ENCODE measurements at places on chromosomes 5 and 9.

DNA sequence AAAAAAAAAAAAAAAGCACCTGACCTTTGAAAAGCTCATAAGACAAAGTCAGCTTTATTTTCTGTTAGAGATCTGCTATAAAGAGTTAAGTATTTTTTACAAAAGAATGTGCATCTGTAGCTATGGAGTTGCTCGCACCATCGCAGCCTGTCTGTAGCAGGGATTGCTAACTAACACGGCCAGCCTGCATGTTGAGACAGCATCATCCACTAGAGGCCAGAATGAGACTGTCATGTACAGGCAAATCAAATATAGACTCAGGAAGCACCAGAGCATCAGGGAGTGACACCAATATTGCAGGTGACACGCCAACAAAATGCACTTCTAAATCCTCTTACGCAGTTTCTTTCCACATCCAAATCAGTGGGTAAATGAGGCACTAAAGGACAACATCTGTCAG lies 136.3 kb upstream of the RASEF start:
- DNase-seq, result no peak

DNA sequence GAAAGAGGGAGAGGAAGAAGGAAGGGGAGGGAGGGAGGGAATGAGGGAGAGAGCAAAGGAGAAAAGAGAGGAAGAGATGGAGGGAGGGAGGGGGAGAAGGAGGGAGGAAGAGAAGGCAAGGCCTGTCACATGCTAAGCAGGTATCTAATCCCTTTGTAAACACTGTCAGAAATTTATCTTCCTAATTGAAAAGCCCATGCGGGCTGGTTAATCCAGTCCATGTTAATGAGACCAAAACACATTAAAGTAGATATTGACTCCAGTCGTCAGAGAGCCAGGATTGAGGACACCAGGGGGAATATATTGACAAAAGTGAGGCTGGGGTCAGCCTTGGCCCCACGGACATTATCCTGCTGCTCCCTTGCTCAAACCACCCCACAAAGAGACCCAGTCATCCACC lies 37.4 kb upstream of the ALDH1B1 start:
- DNase-seq, result no peak

DNA sequence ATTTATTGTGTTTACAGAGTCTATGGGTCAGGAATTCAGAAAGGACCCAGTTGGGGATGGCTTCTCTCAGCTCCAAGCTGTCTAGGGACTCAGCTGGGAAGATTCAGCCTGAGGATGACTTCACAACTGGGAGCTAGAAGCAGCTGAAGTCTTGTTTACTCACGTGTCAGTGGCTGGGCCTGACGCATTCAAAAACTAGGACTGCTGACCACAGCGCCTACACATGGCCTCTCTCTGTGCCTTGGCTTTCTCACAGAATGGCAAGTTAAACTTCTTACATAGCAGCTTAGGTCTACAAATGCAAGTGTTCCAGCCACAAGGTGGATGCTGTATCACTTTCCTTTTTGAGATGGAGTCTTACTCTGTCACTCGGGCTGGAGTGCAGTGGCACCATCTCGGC lies 16.3 kb upstream of the PPP2CA start:
- DNase-seq, result no peak

DNA sequence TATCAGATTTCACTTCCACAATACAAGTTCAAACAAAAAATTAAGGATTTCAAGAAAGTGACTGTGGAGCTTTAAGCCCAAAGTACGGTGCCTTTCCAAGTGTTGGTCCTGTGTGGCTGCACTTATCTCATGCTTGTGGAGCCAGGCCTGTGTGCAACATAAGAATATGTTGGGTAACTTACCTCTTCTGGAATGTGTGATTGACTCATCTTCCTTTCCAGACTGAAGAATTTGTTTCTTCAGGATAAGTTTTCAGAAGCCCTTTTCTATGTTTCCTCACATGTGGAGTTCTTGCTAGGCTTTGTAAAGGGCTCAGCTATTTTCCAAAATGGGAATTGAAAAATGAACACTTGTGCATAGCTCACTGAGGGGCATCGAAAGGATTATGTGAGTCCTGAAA lies 485.1 kb upstream of the PAPPA start:
- DNase-seq, result peak; percentile 75

DNA sequence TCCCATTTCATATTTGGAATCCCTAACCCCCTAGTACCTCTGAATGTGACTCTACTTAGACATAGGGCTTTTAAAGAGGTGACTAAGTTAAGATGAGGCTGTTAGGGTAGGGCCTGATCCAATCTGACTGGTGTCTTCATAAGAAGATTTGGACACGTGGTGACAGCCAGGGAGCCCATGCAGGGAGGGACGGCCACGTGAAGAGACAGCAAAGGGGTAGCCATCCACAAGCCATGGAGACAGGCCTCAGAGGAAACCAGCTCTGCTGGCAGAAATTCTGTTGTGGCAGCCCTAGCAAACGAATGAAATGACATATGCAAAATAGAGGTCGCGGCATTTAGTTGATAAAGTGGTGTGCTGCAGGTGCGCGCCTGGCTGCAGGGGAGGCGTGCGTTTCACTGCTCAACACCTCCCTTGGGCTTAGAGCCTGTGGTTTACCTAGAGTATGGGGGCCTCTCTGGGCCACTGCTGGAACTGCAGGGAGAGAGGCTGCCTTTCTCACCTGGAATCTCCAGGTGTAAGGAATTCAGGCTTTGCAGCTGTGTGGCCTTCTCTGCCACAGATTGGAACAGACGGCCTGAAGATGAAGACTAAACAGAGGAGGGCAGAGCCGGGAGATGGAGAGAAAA lies 7.1 kb upstream of the AFAP1L1 start:
- no peak for DNase-seq

DNA sequence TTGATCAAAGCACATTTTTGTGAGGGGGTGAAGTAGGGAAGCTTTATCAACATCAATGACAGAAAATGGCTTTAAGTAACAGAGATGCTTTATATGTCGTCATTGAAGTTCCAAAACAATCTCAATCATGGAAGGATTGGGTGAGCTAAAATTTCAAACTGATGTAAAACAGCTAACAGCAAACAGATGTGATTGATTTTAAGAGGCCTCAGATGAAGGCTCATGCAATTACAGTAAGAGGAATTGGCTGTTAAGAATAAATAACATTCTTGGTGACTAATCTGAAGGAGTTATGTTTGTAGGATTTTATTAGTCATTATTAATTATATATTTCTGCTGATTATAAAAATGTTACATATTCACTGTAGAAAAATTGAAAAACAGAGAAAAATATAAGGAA lies 63.5 kb upstream of the PUM3 start:
- no peak for DNase-seq

GRCh38 chr5:776862-777711 lies 7.4 kb downstream of the ZDHHC11B start:
- DNase-seq, result no peak

- DNase-seq, result no peak
These were observed 476.6 kb upstream of the EDIL3 start for GRCh38 chr5:84861306-84861705.

GRCh38 chr5:83865579-83865978 lies 144.9 kb upstream of the HAPLN1 start:
- no peak for DNase-seq

- DNase-seq, result no peak
These were observed 501 bp downstream of the ENHO start for GRCh38 chr9:34522091-34522887.

DNA sequence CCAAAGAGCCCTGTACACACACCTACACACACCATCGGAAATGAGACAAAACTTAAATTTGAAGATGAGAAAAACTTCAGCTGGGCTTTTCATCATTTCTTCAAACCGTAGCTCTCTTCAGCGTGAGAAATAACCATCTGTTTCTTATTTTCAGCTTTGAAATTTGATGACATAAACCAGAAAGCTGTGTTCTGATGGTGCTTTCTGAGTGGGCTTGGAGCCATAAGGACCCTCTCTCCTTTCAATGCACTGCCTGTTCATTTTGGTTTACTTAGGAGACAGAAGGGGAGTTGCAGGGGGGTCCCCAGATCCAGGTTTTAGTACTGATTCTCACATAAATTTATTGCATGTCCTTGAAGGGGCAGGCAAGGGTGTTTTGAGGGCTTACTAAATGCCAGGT lies 9.5 kb downstream of the FBXO10 start:
- no peak for DNase-seq

DNA sequence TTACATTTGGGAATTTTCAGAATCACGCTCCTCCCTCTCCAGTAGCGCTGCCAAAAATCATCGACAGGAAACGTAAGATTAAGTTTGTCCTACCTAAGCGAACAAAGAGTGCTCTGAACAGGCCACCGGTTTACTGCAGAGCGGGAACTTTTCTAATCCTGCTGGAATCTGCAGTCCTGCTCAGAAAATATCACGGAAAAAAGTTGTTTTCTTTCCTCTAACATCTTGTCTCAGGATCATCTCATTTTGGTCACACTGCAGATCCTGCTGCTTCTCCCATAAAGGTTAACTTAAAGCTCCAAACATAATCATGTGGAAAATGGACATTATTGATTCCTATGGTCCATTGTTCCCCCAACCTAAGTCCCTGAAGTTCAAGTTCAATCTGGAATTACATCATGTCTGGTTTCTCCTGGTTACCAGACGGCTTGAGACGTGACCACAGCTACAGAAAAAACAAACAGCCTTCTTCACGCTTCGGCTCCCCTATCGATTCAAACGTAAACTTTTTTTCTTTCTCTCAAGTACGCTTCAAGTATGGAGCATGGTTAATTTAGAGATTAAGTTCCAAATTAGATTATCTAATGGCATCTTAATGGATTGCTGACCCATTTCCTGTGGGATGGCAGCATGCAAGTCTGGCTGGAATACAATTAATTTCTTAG lies 217.6 kb downstream of the NFIB start:
- no peak for DNase-seq

DNA sequence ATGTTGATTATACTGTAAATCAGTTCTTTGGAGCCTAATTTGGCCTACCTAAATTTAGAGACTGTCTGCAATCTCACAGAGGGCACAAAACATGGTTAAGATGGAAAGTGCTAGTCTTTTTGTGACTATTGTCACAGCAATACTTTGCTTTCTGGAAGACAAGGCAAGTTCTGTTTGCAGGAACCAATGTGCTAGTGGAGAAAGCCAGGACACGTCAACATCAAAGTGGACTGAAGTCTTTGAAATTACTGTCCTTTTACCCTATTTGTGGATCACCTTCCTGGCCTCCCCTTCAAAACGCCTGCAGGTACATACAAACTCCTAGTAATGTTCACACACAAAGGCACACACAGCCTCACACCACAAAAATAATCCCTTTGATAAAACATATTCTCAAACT lies 248.7 kb downstream of the MAN2A1 start:
- no peak for DNase-seq

DNA sequence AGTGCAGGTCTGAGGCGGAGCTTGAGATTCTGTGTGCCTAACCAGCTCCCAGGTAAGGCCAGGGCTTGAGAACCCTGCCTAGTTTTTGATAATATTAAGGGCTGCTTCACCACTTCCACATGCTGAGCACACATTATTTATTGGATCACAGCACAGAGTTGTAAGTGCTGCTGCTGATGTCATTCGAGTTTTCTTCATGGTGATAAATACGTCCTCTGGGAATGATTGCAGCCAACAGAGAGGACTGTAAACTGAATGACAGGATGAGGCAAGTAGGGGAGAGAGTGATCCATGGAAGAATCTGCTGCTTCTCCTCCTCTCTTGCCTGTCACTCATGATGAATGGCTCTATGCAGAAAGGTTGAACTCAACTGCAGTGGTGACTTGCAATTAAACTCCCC lies 77.9 kb upstream of the VPS13A start:
- no peak for DNase-seq

DNA sequence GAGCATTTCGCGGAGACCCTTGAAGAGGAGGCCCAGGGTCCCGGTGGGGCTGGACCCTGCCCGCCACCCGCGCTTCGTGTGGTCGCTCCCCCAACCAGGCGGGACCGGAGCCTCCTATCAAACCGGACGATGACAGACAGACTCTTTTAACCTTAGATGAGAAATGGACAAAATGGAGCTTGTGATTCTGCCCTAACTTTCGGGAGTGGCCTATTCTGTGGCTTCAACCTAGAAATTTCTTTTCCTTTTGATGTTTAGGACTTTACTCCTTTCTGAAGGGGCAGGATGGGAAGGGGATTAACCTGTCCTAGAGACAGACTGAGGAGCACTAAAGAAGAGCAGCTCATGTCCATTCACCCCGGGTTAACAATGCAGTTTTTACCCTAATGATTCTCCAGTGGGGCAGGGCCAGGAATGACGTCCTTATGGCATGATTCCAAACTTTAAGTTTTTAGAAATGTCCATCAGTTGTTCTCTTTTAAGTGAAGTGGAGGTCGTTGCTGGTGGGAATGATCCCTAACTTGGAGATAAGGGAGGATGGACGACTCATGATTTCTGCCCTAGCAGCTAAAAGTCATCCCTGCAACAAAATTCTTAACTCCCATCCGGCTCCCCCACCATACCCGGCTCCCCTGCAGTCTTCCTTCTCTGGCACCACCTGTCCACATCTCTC lies 1.0 kb downstream of the NIPSNAP3A start:
- DNase-seq, result no peak

DNA sequence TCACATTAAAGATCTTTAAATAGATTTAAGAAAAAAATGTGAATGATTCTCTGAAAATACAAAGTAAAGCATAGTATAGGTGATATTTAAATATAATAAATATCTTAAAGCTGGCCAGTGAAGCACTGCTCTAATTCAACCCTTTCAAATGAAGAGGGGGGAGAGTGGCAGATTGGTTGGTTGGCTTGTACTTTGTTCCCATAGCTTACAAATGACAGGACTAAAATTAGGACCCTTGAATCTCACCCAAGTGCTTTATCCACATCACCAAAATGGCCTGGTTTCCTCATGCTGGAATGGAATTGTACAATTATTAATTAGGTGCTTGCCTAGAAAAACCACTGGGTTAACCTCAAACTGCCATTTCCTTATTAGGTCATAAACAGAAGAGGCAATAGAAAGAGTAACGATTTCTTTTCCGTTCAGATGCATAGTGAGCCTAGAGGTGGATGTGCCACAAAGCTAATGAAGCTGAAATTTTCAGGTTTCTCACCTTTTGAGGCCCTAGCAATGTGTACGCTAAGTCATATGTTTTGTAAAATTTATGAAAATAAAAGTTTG lies 354.5 kb upstream of the CDH6 start:
- no peak for DNase-seq

DNA sequence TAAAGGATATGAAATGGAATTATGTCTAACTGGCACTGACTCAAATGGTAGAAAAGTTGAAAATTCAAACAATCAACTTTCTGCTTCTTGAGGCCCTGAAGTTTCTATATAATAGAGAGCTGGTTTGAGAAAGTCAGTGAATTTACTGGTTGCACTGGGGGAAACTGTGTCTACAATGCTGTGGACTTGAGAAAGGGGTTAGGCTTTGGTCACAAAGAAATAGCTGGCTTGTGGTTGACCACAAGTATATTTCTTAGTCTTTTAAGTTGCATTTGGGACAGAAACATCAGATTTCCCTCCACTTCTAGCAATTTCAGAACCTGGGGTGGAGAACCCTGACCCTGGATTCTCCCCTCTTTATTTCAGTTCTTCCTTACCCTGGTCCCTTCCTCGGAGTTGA lies 192.6 kb upstream of the ACTBL2 start:
- DNase-seq, result no peak
